Stimulated activated CD8-positive, alpha-beta memory T cell treated with anti-CD3 and anti-CD28 coated beads, Interleukin-7, amount 100 ng/mL, for 4 hours (primary cell): ENCODE measurements at places on chromosomes 6 and 20.

DNA sequence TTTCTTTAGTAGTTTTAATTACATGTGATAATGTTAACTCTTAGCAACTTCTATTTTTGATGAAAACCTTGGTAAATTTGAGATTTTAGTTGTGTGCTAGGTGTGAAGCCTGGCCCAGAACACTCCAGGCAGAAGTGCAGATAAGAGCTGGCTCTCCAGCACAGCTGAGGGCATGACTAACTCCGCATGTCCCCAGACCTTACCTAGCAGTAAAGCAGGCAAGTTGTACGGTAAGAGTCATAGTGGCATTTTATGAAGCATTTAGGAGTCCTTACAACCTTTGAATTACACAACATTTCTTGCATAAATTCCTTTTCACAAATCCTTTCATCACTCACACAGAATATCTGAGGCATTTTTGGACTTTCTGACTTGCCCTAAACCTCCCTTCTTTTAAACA lies 67.2 kb downstream of the OPRM1 start:
- no peak for DNase-seq

GRCh38 chr6:55405474-55406235 lies 78.4 kb downstream of the GFRAL start:
- DNase-seq, result no peak

DNA sequence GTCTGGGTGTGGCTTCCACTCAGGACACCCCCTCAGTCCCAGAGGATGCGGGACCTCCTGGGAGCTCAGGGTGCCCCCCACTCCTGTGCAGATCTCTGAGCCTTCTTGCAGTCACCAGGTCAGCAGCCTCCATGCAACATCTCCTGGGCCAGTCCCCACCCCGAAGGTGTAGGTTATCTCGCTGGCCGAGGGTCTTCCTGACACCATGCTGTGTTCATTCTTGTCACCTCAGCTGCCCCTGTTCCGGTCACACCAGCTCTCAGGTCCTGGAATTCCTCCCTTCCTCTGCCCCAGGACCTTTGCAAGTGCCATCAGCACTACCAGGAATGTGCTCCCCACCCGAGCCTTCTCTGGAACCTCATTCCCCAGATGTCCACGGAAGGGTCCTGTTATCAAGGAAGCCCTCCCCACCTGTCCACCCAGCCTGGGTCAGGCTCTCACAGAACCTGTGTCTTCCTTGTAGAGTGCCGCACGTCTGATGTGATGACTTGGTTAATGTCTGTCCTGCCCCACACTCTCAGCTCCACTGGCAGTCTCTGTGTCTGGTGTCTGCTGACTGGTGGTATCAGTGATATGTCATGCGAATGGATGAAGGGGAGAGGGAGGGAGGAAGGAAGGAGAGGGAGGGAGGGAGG lies 329.6 kb downstream of the TAF4 start:
- DNase-seq, result no peak

- DNase-seq, result no peak
These were observed 5.0 kb downstream of the MARCKS start for GRCh38 chr6:113862112-113862511.
